ENCODE measurements at places on chromosomes 6 and 20. TPM values are rescaled to one million over a fixed set of nuclear protein-coding genes. Genes with fewer than 3 reads are reported as not detected.

The TMC2 gene
- 0.07 TPM for total RNA-seq

The PI3 gene
- not detected for total RNA-seq

The MRAP2 gene
- total RNA-seq, result 2.7 TPM

The ULBP1 gene
- 0.11 TPM for total RNA-seq

The SCRT2 gene
- total RNA-seq, result not detected

The PLCB4 gene
- total RNA-seq, result 14.0 TPM

The C2 gene
- 1.6 TPM for total RNA-seq

The LTV1 gene
- total RNA-seq, result 30.1 TPM
